ENCODE measurements at places on chromosomes 6 and 20. TPM values are rescaled to one million over a fixed set of nuclear protein-coding genes. Genes with fewer than 3 reads are reported as not detected.

The TSHZ2 gene
- total RNA-seq = 31.8 TPM

The FAM162B gene
- 25.6 TPM for total RNA-seq

The BPI gene
- not detected for total RNA-seq

The MLN gene
- total RNA-seq = not detected

The BNIP5 gene
- total RNA-seq = not detected

The TREM1 gene
- total RNA-seq = 6.8 TPM

The CARMIL1 gene
- 31.3 TPM for total RNA-seq

The LINC00237 gene
- not detected for total RNA-seq

All from subcutaneous adipose tissue (tissue), 4 donors.